ENCODE measurements at places on chromosomes 5 and 9.

DNA sequence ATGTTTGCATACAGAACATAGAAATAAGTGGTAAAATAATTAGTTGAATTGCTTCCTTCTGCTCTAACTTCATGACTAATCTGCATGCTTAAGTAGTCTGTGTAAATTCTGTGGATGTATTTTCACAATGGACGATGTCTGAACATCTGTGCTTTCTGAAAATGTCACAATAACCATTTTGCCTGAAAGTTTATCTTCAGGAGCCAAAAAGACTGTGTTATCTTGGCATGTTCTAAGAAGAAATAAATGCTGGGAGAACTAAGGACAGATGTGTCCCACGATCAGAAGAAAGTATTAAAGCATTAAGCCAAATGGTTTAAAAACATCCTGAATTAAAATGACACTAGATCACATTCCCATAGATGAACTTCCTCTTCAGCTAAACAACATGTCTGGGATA lies 397.6 kb downstream of the SPOCK1 start:
- no peak for DNase-seq

DNA sequence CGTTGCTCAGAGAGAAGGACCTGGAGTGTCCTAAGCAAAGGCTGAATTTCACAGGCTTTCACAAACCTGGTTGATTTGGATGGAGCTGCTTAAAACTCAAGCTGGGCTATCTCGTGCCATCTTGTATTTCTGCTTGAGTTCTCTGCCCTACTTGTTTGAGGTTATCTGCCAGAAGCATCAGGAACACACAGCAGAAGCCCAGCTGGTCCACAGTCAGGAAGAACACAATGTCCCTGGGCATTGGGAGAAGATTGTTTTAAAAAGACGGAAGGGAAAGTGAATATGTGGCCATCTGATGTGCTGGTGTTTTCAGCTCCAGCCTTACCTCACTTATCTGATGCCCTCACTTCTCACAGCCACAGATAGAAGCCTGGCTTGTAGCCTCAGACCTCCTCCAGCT lies 32.9 kb upstream of the SLC36A1 start:
- no peak for DNase-seq

- DNase-seq: no peak
Measured at GRCh38 chr5:151432210-151432609, 15.2 kb upstream of the SLC36A1 start.

GRCh38 chr9:135075234-135076142 lies 12.0 kb upstream of the OLFM1 start:
- no peak for DNase-seq

- no peak for DNase-seq
Measured at GRCh38 chr5:90968319-90968718, 409.7 kb downstream of the ADGRV1 start.

GRCh38 chr9:89606624-89607311 lies 2.0 kb downstream of the GADD45G start:
- peak; percentile 4 for DNase-seq

DNA sequence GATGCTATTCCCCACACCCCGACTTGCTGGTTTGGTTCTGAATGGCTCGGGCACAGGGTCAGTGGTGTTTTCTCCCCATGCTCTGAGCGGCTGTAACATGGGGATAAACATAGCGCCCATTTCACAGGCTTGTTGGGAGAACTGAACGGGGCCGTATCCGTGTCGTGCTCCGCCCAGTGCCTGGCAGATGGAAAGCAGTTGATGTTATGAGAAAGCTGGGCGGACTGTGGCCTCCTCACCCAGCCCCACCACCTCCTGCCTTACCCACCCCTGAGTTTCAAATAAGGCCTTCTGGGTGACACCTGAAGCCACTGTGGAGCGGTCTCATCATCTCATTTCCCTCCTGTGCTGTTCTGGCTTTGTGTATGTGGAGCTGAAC lies 14.5 kb downstream of the ORM2 start:
- no peak for DNase-seq

DNA sequence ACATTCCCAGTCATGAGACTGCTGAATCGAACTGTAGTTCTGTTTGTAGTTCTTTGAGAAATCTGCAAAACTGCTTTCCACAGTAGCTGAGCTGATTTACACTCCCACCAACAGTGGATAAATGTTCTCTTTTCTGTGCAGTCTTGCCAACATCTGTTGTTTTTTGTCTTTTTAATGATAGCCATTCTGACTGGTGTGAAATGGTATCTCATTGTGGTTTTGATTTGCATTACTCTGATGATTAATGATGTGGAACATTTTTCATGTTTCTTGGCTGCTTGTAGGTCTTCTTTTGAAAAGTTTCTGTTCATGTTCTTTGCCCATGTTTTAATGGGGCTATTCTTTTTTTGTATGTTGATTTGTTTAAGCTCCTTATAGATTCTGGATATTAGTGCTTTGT lies 187.3 kb upstream of the TLE4 start:
- DNase-seq: no peak

DNA sequence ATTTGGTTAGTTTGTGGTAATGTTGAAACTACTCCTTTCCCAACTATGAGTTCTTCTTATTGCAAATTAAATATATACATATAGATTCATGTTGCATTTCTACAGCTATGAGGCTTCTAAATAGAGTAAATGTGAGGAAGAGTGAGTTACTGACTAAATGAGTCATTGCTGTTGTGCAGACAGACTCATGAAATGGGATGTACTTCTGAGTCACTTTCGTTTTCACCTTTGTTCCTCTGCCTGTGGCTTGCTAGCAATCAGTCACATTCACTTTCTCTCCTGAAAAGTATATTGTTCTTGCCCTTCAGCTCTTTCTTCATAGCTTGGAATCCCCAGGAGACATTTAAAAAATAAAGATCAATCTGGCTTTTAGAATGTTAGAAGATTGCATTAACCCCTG lies 295.5 kb upstream of the SMC2 start:
- no peak for DNase-seq

DNA sequence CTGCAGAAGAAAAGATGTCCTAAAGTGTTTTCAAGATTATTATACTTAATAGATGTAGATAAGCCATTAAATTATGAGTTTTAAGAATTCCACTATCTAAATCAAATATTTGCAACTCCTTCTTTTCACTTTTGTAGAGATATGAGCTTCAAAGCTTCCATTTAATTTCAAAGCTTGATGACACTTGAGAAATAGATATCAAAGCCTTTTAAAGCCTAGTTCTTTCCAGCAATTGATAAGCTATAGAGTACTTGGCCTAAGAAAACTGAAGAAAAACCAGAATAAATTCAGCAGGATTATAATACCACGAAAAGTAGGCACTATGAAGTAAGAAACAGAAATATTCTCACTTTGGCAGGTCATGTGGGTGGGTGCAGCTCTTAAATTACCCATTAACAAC lies 1.7 kb downstream of the TNFSF8 start:
- DNase-seq: no peak

- no peak for DNase-seq
Measured at GRCh38 chr5:167652690-167653089, 638.8 kb upstream of the WWC1 start.

DNA sequence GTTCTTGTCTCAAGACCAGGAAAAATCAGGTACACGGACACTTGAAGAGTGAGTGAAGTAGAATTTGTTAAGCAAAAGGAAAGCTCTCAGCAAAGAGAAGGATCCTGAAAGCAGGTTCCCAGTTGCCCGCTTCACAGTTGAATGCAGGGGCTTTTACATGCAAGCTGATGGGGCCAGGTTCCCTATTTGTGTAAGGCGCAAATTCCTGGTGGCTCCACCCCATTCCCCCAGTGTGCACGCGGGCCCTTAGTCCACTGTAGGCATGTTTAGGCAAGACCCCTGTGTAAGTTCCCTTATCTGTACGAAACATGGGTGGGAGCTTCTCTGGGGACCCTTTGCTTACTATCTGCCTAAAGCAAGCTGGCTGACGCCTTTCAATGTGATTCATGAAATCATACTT lies 2.7 kb upstream of the AGTPBP1 start:
- DNase-seq: no peak

GRCh38 chr5:174849426-174849825 lies 125.0 kb downstream of the MSX2 start:
- no peak for DNase-seq

- DNase-seq: no peak
Measured at GRCh38 chr9:136437839-136438547, 1.7 kb downstream of the INPP5E start.

GRCh38 chr9:7489036-7489435 lies 310.5 kb downstream of the DMAC1 start:
- no peak for DNase-seq

GRCh38 chr5:165258197-165258771 lies 1752.9 kb downstream of the MAT2B start:
- DNase-seq: no peak

- no peak for DNase-seq
Measured at GRCh38 chr9:124191691-124192395, 65.9 kb upstream of the NEK6 start.

GRCh38 chr5:38856660-38857059 lies 10.8 kb downstream of the OSMR start:
- DNase-seq: no peak

- no peak for DNase-seq
Measured at GRCh38 chr5:36657563-36657995, 51.2 kb downstream of the SLC1A3 start.

DNA sequence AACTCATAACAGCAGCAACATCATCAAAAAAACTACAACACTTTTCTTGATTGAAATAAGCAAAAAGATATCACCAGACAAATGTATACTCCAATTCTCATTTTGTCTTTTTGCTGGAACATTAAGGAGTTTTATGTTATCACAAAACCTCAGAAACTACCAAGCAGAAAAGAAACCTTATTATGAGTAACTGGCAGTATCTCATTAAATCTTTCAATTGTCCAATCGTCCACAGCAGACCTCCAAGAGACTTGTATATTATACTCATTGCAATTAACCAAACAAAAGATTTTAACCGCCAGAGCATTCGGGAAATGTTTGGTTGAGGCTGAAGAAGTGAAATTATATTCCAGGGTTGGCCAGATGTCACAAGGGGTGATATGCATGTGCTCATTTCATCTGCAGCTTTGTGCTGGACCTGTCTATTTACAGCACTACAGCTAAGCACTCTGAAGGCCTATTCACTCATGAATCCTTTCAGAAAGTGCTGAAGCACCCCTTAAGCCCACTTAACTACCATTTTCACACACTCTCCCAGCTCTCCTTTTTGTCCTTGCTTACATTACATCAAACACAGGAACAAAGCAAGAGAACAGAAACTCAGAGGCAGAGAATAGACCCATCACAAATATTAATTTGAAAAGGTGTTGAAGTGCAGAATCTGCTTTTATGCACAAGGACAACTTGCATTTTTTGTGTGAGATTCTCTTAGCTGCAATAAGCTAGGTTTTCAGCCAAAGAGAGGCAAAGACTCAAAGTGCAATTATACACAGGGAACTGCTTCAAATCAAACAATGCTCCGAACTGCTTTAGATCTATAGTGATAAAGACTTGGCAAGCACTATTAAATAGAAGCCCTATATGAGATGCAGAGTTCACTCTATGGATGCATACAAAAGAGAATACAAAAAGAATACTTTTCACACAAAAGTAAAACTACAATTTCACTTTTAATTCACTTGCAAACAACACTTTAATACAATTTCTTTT lies 150.4 kb upstream of the POU5F2 start:
- no peak for DNase-seq

- DNase-seq: no peak
Measured at GRCh38 chr5:159571501-159572244, 241.4 kb upstream of the IL12B start.

- no peak for DNase-seq
Measured at GRCh38 chr5:6786786-6787495, 73.7 kb downstream of the TENT4A start.

DNA sequence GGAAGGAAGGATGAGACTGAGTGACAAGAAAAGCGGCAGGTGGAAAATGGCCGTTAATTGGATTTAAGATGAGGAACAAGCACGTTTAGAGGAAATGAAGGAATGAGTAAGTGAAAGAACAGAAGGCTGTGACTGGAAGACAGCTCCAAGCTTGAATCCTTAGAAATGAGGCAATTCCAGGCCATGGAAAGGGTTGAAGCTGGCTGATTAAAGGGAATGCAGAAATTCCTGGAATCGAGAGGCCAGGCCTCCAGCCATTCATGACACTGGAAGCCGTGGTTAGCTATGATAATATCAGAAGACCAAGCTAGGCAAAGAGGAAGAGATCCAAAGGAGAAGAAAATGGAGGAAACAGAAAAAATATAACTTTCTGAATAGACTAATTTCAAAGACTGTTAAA lies 84.2 kb downstream of the ARL15 start:
- no peak for DNase-seq

GRCh38 chr5:178465228-178465860 lies 124.8 kb downstream of the COL23A1 start:
- DNase-seq: no peak

DNA sequence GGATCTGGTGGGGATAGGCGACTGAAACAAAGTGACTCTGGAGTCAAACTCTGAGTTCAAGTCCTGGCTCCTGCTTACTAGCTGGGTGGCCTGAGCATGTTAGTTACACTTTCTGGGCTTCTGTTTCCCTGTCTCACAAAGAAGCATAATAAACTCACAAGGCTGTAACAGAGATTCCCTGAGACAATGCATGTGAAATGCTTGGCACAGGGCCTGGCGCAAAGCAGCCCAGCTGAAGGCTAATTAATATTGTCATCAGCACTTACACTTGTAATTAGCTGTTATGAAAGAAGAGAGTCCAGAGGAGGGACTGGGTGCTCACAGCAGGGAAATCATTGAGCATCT lies 64.1 kb upstream of the SPOCK1 start:
- no peak for DNase-seq

- no peak for DNase-seq
Measured at GRCh38 chr5:126348855-126349635, 74.2 kb upstream of the GRAMD2B start.

DNA sequence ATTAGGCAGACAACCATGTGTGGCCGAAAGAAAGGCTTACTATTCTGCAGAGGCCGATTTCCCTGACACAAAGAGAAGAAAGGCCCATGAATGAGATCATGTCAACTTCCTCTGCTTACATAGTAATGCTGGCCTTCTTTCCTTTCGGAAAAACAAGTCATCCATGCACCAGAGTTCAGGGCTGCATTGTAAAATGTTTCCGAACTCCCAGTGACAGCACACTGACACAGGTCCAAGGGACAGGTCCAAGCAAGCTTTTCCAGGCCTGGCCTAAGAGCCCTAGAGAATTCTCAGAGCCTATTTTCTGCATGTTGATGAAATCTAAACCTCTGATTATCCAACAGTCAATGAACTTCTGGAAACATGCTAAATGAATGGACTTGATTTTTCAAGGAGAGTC lies 140.9 kb downstream of the ZNF608 start:
- DNase-seq: no peak

DNA sequence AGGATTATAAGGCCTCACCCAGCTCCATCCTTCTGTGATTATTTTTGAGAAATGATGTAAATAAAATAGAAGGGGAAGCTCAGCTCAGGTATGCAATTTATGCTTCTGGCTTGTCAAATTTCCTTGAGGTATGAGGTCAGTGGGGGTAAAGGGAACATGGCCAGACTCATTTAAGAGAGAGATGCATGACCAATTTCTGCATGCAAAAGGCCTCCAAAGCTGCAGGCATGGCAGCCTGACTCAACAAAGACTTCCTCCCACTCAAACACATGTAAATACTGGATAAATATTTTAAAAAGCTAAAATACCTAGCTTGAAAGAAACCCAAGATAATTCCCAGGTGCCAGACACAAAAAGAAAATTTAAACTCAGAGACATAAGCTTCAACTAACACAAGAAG lies 101.4 kb upstream of the SLC1A3 start:
- DNase-seq: no peak
